ENCODE measurements at places on chromosomes 6 and 20.

GRCh38 chr6:8389036-8389818 is 46.1 kb downstream of the SLC35B3 start:
- DNase-seq: no peak

DNA sequence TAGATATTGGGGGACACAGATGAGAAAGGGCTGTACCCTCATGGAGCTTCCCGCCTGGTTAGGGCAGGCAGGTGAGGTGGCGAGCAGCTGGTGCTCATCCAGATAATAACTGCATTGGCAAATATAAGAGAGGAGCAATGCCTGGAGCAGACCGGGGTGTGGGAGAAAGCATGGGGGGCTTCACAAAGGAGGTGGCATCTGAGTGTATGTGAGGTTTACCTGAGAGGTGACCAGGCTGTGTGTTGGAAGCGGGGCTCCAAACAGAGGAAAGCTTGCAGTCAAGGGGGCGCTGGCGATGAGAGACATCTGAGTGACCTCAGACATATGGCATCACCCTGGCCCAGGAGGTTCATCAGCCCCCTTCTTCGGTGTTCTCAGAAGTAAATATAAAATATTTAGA is 72.1 kb upstream of the PMEPA1 start:
- no peak for DNase-seq

- no peak for DNase-seq
Observed at GRCh38 chr20:25206548-25206947, 11.0 kb downstream of the ENTPD6 start.

GRCh38 chr6:153949616-153950015 is 89.4 kb upstream of the OPRM1 start:
- DNase-seq: no peak

GRCh38 chr6:170281331-170282292 is 9.3 kb downstream of the DLL1 start:
- no peak for DNase-seq

DNA sequence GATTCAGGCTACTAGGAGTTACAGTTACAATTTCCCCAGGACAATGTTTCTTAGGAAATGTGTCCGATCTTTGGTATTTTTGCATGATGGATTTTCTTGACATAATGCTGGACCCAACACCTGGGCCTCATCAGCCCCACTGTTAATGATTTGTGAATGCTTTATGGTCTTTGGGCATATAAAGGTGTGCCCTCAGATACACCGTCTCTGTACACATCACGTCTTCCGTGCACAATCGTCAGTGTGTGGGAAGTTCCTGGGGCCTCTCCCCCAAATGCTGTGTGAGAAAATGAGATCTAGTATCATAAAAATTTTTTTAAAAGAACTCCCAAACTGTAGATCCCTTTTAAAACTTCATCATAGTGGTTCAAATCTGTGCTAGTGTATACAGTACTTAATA is 373.2 kb upstream of the ID4 start:
- DNase-seq: no peak

- peak; percentile 13 for DNase-seq
Observed at GRCh38 chr6:10381133-10381829, 33.6 kb downstream of the TFAP2A start.

DNA sequence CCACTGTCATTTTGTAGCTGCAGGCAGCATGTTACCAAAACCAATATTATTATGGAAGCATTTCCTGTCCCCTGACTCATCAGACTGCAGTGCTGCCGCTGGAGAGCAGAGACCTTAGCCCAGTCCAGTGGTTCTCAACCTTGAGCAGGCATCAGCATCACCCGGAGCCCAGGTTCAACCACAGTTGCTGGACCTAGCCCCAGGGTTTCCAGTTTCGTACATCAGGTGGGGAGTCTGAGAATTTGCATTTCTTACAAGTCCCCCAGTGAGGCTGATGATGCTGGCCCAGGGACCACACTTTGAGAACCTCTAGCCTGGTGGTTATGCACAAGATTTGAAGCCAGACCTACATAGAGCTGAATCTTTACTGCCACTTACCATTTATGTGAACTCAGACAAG is 47.3 kb downstream of the LY86 start:
- DNase-seq: no peak

- no peak for DNase-seq
Observed at GRCh38 chr6:168992446-168993144, 261.1 kb downstream of the THBS2 start.

- DNase-seq: no peak
Observed at GRCh38 chr6:18242062-18242851, 22.1 kb downstream of the DEK start.

GRCh38 chr6:161908872-161909271 is 635.0 kb upstream of the AGPAT4 start:
- no peak for DNase-seq

- DNase-seq: no peak
Observed at GRCh38 chr6:46476301-46476700, 14.9 kb downstream of the RCAN2 start.

- no peak for DNase-seq
Observed at GRCh38 chr6:20467437-20467836, 65.8 kb downstream of the E2F3 start.

DNA sequence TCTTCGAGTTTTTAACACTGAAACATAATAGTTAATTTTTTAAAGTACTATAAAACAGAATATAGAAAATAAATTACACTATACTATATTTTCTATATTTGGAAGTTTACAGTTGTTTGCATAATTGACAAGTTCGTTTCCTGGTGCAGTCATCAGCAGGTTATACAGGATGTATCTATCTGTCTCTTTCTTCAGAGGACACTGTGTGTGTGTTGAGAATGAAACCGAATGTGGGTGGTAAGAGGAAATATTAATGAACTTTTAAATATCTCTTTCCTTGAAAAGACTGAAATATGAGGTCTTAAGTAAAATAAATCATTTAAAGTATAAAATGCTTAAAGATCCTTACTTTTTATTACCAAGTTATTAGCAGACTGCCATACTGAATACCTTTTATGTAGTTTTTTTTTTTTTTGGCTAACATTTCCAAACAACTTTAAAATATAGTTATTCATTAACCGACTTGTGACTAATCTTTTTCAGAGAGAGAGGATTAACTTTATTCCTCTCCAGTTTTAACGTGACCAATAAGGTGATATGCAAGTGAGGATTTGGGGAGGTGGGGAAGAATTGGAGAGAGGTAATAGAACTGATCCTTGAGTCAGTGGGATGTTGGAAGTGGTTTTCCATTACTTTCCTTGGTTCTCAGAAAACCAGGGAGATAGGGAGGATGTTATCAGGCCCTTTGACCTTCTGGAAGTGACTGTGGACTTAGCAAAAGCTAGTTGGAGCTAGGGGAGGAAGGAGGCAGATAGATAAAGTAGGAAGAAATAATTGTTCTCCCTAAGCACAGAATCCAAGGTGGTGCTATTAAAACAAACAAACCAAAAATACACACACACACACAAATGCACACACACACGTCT is 380.0 kb upstream of the FLRT3 start:
- no peak for DNase-seq

- no peak for DNase-seq
Observed at GRCh38 chr6:45721665-45722064, 294.0 kb downstream of the CLIC5 start.

GRCh38 chr20:24630486-24631172 is 161.2 kb downstream of the SYNDIG1 start:
- no peak for DNase-seq

DNA sequence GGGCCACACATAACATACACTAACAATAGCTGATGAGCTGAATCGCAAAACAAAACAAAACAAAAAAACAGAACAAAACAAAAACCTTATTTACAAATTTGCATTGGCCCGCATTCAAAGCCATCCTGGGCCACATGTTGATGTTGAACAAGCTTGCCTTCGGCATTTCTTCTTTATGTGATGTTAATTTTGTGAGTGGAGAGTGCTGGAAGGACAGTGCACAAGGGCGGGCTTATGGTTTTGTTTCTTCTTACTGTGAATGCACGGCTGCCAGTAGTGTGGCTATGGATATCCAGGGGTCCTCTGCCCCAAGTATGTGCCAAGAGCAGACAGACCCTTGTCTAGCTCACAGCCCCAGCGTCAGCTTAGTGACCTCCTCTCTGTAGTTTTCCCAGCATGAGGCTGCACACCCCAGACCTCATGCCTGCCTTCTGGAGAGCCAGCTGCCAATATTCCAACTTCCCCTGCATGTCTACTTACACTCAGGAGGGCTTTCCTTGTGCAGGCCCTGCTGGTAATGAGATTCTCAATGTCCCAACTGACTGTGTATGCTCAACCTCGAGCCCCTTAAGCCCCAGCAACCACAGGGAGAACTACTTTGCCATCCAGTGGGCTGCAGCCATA is 24.9 kb downstream of the ZNF292 start:
- DNase-seq: no peak

GRCh38 chr20:49677777-49678758 is 35.6 kb downstream of the B4GALT5 start:
- no peak for DNase-seq

DNA sequence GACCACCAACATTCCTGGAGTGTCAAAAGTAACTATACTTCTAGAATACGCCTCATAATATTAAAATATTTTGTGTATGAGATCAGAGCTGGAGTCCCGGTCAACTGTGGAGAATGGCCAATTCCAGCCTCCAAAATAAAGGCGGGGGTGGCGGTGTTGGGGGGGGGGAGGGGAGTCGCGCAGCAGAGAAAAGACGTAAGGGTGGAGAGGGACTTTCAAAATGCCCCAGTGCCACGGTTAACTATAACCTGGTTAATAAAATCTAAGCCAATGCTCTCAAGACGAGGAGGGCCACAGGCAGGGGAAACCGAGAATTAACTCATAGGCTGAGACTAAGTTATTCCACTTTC is 1.3 kb downstream of the NUP153 start:
- DNase-seq: no peak
